ENCODE measurements at places on chromosomes 5 and 9.

- DNase-seq = peak; percentile 90
These were observed 104.2 kb downstream of the PPARGC1B start for GRCh38 chr5:149834246-149834855.

DNA sequence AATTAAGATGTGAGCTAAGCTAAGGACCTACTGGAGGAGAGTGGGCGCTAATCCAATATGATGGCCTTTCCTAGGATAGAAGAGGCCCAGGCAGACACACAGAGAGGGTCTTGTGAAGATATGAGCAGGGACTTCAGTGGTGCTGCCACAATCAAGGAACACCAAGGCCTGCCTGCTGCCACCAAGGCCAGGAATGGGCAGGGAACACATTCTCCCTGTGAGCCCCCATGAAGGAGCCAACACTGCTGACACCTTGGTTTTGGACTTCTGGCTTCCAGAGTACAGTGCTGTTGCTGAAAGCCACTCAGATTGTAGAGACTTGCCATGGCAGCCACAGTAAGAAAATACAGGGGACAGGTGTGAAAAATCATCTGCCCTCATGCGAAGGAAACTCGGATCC, 73.1 kb upstream of the IRX1 start:
- DNase-seq = no peak

GRCh38 chr9:126053913-126054312, 272.7 kb upstream of the MVB12B start:
- DNase-seq = no peak

GRCh38 chr9:122206118-122207046, 22.4 kb downstream of the LHX6 start:
- DNase-seq = peak; percentile 90

DNA sequence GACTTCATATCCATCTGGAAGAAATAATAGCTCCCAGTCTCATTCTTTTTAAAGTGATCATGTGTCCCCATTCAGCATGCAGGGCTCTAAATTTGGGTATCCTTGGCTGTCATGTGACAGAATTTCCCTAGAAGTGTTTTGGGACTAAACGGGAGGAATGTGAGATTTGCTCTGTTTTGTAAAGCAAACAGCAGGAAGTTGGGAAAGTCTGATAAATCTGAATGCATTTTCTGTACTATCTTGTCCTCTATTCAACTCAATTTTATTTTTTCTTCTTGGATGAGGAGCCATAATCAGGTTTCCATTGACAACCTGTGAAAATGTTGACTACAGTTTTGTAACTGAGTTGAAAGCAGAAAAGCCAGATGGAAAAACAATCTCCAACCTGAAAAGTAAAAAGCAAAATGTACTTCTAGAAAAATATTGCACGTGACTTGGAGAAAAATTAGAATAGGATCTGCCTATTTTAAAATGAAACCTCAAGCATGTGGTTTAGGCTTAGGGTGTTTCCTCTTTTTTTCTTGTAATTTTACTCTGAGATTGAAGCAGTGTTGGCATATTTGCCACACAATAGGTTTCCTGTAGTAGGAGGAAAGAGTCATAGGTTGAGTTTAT, 76.2 kb upstream of the IL6ST start:
- peak; percentile 13 for DNase-seq

DNA sequence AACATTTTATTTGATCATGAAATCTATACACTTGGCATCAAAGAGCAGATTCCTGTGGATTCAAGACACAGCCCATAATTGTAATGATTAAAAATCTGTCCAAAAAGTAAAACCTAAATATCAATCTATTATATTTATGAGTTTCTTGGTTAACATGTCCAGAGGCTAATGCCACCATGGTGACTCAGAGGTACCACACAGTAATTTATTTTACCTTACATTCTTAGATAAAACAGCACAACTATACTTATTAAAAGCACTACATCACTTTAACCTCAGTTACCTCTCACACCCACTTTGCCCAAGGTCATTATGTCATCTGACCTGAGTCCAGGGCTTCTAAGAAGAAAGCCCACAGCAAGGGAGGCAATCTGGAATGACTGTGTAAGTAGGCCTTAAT, 519.2 kb downstream of the RASEF start:
- no peak for DNase-seq
